ENCODE measurements at places on chromosomes 2 and 18.

DNA sequence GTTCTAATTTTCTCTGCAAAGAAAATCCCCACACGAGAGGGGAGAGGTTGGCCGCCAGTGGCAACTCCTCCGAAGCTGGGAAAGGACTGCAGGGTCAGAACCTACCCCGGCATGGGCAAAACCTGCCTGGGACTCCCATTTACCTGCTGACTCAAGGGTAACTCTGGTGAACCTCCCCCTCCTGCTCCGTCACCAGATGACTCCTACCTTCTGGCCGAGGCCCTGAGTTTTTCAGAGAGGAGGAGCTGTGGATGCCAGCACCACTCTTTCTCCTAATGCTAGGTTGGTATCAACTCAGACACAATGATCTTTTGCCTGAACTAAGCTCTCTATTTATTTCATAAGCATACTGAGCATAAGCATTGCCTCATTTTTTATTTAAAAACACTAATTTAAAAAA is 96.6 kb downstream of the ALPK2 start:
- DNase-seq: peak; percentile 55

- peak; percentile 98 for DNase-seq
Observed at GRCh38 chr2:96531872-96532505, 4.6 kb upstream of the ARID5A start.

DNA sequence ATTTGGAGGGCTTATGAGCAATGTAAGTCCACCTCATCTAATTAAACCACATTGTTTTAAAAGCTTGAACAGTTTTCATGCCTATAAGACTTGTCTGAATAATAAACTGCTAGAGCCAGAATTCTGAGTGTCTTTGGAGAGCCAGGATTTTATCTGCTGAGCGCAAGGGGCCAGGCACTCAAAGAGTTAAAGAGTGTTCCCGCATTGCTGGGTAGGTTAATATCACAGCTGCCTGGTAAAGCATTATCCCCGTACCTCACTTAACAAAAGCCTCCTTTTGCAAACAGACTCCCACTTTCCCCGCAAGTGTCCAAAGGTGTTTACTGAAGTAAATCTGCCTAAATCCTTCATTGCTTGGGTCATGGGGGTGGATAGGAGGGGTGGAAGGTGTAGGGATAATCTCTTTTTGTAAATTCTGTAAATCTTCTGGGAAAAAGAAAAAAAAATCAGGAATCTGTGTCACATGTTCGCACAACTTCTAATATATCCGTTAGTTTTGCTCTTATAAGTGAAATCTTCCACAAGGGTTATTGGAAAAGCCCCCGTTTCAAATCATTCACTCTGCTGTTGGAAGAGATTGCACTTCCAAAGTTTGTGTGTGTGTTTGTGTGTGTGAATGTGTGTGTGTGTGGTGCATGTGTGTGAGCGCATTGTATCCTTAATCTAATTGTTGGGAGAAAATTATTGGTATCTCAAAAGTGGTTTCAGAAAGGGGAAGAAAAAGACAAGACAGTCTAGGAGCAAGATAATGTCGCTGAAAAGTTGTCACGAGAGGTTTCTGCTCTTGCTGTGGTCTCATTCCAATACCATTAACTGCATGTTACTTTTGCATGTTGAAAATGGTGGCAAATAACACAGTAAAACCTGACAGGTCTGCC is 10.7 kb downstream of the ZEB2 start:
- no peak for DNase-seq

DNA sequence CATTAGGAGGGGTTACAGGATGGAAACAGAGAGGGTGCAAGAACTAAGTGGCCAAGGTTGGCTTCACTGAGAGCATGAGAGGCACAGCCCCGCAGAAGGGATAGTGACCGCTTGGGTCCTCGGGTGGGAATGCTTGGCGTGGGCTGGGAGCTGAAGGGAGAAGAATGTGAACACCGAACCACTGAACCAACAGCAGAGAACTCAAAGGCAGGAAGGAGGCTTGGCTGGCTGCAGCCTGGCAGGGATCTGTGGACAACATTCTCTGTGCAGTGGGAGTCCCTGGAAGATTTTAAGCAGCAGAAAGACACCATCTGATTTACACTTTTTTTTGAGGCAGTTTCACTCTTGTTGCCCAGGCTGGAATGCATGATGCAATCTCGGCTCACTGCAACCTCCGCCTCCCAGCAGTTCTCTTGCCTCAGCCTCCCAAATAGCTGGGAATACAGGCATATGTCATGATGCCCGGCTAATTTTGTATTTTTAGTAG is 33.9 kb downstream of the SOWAHC start:
- no peak for DNase-seq

DNA sequence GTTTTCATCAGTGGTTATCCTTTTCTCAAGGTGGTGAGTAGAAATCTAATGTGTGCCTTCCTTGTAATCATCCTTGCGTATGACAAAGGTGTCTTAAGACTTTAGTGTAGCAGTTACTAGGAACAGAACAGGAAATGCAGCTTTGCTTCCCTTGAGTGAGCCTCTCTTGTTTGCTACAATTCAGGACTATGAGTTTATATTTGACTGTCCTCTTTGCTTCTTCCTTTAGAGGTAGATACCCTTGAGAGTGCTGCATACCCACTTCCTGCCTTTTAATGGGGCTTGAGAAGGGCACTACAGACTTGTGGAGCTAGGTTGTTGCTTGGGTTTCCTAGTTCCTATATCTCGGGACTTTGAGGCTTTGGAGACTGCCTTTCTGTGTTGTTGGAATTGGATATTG is 3.8 kb downstream of the KCNJ13 start:
- DNase-seq: no peak

DNA sequence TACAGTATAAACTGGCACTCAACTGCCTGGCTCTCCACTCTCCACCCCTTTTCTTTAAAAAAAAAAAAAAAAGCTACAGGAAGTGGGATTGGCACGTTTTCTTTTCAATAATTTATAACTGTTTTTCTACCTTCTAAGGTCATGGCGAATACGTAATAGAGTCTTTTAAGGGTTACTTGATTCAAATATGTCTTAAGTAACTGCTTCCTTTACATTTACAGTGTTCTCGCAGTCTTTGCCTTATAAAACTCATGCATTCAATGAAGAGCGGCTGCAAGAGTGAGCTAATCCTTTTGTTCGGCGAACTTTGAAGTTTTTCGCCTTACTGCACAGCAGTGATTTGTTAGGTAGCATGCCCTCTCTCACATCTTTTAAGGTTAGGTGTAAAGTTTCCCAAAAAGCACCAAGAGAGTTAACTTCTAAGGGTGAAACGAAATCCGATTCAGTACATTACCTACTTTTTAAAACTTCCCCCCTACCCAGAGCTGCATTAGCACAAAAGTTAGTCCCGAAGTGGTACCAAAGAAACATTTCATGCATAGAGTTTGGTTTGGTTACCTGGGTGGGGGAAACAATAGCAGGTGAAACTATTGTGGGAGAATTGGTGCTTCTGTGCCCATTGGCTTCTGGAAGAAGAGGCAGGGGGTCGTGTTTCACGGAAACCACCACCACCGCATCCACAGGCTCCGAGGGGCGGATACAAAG is 2.0 kb downstream of the KCTD1 start:
- DNase-seq: peak; percentile 60

DNA sequence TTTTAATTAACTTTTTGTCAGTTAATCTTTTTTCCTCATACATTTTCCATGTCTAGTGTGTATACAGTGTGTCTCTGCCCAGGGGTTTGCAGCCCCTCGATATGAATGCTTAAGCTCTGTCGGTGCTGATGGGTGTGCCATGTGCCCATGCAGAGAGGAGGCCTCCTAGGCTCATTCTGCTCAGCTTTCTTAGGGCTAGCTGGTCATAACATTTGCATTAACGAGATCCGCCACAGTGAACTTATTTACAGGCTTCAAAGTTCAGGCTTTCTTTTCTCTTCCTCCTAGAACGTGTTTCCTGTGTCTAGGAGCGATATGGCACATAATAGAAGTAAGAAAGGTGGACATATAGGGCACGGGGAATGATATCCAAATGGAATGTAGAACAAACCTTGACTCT is 783.3 kb downstream of the PLCL1 start:
- DNase-seq: no peak

- peak; percentile 68 for DNase-seq
Observed at GRCh38 chr2:69581774-69582581, 61.6 kb downstream of the AAK1 start.

DNA sequence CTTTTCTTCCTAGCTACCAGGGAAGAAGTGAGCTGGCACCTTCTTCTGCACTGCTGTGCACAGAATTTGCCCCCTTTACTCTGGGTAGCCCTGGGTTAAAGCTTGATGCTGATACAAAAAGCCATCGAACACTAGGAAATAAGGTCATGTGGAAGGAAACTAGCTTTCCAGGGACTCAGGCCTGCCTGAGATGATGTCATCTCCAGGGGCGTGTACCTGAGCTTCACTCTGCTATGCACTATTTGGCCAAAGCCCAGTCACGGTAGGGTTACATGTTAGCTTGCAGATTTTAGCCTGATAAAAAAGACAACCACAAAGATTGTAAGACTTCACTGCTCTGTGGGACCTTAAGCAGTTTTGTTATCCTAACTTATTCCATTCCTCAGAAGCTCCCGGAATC is 20.4 kb downstream of the EDAR start:
- DNase-seq: peak; percentile 78

GRCh38 chr2:38141501-38141900 is 65.5 kb upstream of the CYP1B1 start:
- no peak for DNase-seq
